ENCODE measurements at places on chromosomes 5 and 9.

- no peak for DNase-seq
Measured at GRCh38 chr5:170132269-170132975, 26.7 kb downstream of the FOXI1 start.

DNA sequence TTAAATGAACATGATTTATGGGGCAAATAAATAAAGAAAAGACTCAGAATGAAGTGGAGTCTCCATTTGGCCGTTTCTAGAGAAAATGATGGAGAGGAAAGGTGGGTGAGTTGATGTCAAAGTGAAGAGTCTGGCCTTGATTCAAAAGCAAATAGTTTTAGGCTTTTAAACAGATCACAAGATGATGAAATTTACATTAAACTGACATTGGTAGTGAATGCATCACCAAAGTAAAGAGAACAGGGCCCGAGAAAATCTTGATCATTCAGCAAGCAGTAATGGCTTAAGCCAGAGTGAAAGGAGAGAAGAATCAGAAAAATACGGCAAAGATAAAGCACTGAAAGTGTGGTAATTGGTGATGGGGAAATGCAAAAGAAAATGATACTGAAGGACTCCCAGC lies 460.0 kb upstream of the SGCD start:
- no peak for DNase-seq

- peak; percentile 11 for DNase-seq
Measured at GRCh38 chr5:76403766-76404222, 709 bp downstream of the IQGAP2 start.

GRCh38 chr9:122192261-122192875 lies 32.7 kb downstream of the MORN5 start:
- no peak for DNase-seq

- DNase-seq: no peak
Measured at GRCh38 chr9:89505048-89505447, 7.1 kb upstream of the SEMA4D start.

DNA sequence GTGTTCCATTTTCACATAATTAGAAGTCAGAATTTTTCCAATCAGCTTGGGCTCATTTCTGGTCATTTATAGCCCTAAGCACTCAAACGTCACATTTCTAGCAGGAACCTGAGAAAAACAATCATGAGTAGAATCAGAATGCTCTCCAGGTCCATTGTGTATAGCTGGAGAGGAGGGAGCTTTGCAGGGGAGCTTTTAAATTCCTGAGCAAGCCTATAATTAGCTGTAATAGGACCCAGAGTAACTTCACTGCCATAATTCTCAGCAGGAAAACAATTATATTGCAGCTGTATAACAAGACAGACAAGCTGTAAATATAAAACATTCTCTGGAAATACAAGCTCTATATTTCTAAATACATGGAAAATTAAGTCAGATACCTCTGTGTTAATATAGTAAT lies 637.6 kb upstream of the SGCD start:
- DNase-seq: no peak

- DNase-seq: peak; percentile 28
Measured at GRCh38 chr9:38018958-38019602, 49.9 kb downstream of the SHB start.

DNA sequence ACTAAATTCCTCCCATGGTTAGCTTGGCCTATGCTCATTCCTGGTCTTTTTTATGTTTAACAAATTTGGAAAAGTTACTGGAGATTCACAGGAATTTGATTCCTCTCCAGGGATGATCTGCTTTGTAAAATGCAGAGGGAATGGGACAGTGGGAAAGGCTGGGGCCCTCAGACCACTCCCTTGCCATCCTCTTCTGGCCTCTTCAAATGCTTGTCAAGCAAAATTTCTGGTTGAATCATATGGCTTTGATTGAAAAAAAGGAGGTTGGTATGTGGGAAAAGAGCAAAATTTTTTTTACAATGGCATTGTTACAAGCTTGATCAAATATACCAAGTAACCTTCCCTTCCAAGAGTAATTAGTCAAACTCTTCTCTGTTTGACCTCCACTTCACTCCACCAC lies 225.1 kb downstream of the PIK3R1 start:
- DNase-seq: no peak

DNA sequence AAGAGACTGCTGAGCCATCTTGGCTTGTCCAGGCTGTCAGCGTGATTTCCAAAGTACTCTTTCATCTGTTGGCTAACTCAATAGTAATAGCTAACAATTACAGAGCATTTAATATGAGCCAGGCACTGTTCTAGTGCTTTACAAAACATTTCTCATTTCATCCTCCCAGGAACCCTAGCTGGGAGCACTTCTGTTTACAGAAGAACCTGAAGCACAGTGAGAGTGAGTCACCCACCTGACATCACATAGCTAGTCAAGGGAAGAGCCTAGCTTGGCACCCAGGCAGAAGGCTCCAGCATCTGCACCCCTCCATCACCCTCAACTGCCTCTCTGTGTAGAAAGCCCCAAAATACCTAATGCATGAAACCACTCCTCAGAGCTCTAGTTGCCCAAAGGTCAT lies 57.5 kb upstream of the IQGAP2 start:
- no peak for DNase-seq

DNA sequence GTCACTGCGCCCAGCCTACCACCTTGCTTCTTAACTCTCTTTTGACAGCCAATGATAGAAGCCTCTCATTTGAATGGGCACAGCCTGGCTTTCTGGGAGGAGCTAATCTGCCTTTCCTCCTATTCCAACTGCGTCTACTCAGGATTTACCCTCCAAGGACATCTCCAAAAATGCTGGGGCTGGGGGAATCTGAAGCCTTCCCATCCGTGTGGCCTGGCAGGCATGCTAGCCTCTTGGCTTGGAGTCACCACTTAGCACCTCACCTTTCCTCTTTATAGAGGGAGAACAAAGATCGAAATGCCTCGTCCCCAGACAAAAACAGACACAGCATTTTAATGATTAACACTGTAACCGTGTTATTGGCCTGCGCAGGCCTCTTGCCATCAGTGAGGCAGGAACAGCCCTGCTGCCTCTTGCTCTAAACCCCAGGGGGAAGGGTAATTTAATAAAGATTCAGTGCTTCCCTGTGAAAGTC lies 108.2 kb upstream of the KLF4 start:
- DNase-seq: peak; percentile 65

DNA sequence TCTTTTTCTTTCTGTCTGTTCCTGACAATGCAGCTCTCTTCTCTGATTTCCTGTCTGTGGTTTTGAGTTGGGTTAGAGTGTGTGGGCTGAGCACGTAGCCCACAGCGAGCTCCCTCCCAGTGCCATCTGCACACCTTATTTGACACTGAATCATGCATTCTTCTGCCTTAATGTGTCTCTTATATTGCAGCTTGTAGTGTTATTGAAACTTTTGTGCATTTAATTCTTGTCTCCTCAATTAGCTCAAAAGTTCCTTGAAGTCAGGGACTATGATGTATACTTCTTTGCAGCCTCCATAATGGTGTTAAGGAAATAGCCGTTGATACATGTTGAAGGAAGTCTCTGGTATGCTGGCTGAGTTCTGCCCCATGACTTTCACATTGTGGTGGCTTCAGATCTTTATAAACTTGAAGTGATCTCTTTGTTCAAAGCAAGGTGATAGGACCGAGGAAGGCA lies 576.2 kb upstream of the CLINT1 start:
- DNase-seq: no peak

DNA sequence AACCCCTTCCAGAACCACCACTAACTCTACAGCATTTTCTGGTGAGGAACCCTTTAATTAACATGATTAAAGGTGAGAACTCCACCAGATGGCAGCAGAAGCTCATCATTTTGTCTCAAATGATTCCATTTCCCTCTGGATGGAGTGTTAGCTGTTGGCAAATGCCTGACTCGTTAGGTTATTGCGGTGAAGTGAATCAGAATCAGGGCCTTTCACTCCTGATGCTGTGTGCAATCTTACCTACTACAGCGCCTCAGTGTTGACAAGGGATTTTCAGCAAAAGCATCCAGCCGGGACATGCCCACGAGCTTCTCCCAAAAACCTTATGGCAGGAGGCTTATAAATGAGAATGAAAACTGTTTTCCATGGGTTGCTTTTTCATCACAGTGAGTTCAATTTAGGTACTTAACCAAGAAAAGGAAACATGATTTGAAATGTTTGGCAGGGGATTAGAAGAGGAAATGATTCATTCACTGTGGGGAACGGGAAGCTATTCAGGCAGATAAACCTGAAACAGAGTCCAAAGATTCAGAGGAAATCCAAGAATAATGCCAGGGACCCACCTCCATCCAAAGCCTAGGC lies 48.0 kb upstream of the CAST start:
- DNase-seq: peak; percentile 62

DNA sequence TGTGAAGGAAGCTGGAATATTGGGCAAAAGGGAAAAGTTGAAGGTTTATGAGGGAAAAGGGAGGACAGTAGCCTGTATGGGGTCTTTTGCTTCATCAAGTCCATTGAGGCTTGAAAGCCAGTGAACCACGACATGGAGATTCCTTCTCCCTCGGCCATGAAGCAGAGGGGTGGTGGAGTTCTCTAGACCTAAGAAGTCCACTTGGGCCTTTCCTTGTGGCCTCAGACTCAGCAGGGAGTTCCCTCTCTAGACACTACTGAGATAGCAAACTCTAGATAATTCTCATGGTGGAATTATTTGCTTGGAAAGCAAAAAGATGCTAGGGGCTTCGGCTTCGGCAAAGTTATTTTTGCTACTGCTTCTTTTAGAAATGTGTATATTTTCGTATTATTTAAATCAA lies 78.5 kb downstream of the FOXD1 start:
- DNase-seq: no peak

DNA sequence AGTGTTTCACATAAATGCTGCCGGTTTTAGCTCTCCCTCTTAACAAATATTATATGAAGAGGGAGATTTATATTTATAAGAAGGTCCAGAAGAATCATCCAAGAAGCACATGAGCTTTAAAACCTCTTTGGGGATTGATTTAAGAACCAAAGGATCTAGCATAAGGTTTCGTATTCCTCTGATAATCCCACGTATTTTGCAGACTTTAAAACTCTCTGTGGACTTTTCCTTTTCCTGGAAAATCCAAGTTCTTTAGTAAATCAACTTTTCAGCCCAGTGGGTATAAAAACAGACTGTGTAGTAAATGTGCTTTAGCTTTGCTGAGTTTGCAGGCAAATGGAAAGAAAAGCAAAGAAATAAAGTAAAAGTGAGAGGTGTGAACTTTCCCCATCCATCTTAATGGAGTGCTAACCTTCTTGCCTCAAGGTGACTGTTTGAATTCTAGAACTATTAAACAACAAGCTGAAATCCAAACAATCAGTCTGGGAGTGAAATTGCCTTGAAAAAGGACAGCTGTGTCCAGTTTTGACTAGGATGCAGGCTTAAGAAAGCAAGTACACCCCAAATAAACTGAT lies 363.4 kb upstream of the SLC24A2 start:
- DNase-seq: no peak

DNA sequence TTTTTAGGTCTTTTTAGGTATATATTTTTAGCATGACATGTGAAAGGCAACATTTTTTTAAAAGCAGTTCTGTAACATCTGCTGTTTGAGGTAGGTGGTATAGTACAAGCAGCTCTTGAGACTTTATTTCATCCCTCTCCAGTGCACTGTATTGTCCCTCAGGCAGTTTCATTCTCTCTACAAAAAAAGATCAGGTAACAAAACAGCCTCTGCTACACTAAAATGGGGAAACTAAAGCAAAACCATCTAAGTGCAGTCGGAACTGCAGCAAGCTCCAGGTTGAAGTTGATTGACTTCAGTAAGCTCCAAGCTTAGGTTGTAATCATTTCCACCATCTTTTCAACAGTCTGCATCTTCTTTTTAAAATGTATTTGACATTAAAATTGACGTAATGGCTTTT lies 195.6 kb downstream of the DEPDC1B start:
- DNase-seq: no peak

DNA sequence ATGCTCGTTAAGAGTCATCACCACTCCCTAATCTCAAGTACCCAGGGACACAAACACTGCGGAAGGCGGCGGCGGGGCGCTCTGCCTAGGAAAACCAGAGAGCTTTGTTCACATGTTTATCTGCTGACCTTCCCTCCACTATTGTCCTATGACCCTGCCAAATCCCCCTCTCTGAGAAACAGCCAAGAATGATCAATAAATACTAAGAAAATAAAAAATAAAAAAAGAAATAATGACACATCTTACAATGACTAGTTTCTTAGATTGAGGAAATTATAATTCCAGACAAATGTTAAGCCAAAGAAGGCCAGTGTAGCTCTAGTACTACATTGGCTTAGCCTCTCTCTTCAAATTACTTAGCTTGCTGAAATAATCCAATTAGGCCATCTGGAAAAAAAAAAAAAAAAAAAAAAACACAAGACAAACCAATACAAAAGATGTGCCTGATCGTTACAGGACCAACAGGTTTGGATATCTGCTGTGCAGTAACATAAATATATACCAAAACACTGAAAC lies 58.0 kb downstream of the ANXA2R start:
- no peak for DNase-seq

DNA sequence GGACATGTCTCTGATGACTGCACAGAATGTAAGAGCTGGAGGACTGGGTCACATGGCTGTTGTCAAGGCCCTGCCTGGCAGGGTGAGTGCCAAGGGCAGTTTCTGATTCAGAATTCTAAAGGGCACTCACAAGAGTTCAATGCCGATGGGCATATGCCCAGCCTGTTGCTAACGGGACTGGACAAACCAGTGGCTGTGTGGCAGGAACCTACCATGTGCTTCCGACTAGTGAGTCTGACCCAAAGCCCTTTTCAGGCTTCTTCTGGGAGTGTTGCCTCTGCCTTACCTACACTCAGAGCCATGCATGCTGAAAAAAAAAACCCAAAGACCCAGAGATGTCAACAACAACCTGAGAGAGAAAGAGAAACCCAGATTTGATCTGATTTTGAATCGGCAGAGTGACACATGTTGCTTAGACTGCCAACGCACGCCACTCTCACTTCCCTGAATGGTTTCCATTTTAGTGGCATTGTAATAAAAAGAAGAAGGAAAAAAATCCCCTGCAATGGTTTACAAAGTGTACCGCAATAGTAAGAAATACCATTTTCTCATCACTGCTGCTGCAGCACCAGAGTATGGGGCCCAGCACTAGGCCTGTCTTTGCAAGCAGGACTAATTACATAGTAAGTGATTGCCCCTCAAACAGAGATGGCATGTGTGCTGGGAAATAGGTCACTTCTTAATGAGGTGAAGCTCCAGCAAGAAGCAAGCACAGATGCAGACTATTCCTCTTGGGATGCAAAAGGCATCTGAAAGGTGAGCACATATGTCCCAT lies 194.3 kb downstream of the PALM2AKAP2 start:
- no peak for DNase-seq

- DNase-seq: no peak
Measured at GRCh38 chr5:3853362-3853761, 257.7 kb downstream of the IRX1 start.

GRCh38 chr9:32427111-32427873 lies 42.8 kb downstream of the ACO1 start:
- DNase-seq: no peak

DNA sequence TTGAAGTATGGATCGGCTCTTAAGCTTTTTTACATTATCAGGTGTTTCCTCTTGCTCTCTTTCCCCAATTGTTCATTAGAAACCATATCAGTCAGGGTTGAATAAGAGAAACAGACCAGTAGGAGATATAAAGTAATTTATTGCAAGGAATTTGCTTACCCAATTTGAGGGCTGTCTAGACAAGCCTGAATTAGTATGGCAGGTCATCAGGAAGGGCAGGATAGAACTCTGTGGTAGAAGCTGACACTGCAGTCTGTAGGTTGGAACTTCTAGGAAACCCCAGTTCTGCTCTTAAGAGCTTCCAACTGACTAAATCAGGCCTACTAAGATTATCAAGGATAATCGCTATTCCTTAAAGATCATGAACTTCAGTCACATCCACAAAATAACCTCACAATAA lies 24.3 kb downstream of the ISOC1 start:
- no peak for DNase-seq

All from BE2C (cell line).